Astrocyte of the hippocampus (primary cell): ENCODE measurements at places on chromosomes 1 and 21.

GRCh38 chr1:220970311-220970710, 91.1 kb downstream of the HLX start:
- no peak for DNase-seq

DNA sequence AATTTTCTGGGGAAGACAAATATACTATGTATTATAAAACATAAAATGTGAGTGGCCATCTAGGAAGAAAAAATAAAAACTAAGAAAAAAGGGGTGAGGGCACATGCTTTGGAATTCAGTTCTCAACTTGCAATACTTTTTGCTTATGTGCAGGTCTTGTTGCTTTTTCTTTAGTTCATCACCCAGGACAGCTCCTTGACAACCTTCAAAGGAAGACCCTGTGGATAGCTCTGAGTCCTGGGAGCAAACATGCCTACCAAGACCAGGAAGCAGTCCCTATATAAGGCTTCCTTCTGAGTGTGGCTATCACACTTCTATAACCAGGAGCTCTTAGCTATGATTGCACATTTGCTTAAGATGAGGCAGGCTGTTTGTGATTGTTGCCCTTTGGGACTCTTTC, 78.0 kb downstream of the WDR64 start:
- DNase-seq = no peak

GRCh38 chr1:32144033-32144432, 35.4 kb upstream of the TXLNA start:
- no peak for DNase-seq

- DNase-seq = peak; percentile 64
These were observed 73.0 kb downstream of the CD46 start for GRCh38 chr1:207824691-207825408.

DNA sequence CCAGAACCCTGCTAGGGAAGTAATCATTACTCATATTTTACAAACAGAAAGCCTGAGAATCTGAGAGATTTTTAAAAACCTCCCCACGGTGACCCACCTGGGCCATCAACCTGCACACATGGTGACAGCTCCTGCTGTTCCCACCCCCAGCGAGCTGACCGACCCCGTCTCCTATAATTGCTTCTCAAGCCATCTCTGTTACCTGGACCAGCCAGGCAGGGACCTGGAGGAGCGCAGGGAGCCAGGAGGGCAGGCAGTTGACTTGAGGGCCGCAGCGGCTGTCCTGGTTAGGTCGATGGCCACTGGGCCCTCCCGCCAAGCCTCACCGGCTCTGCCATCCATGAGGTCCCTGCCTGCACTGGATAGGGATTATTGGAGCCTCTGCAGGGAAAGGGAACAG, 7.7 kb downstream of the TFF2 start:
- no peak for DNase-seq

- DNase-seq = no peak
These were observed 3.2 kb downstream of the DIP2A start for GRCh38 chr21:46461909-46462308.

DNA sequence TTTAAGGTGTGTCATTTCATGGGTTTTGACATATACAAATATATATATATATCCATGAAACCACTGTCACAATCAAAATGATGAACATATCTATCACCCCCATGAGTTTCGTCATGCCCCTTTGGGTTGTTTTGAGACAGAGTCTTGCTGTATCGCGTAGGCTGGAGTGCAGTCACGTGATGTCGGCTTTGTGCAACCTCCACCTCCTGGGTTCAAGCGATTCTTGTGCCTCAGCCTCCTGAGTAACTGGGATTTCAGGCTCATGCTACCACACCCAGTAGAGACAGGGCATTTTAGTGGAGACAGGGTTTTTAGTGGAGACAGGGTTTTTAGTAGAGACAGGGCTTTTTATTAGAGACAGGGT, 8.0 kb downstream of the HJV start:
- DNase-seq = no peak

DNA sequence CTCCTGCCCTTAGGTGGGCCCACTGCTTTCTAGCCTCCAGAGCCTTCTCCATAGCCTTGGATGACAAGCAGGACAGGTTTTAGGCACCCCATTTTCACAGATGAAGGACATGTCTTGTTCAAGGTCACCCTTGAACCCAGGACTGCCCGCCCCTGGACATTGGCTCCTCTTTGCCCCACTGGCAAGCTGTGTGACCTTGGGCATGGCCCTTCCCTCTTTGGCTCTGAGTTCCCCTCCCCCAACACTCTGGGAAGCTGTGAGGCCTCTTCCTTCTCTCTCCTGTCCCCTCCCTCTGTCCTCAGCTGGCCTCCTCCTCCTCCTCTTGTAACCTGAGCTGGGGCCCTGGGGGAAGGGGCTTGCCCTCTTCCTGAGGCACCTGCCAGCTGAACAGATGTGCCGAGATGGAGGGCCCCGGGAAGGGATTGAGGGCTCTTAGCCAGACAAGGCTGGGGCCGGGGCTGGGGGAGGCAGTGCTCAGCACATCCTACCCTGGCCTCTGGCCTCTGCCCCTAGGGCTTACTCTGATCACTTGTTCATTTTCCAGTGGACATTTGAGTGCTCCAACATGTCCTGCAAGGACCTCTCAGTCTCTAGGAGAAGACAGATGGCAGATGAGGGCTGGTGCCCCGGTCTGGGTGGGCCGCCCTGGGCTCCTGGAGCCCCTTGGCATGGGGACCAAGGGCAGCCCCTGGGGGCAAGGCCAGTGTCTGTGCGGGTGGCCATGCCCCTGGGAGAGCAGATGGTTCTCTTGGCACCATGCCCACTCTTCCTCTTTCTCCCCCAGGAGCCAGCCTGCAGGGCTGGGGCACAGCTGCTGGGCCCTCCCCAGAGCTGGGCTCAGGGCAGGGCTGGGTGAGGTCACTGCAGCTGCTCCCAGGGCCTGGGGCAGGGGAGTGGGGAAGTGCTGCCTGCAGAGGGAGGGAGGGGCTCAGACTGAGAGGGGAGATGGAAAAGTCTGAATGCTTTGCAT, 10.7 kb downstream of the FOXO6 start:
- no peak for DNase-seq

GRCh38 chr1:213523781-213524398, 463.9 kb upstream of the PROX1 start:
- DNase-seq = no peak

GRCh38 chr1:69269491-69269890, 298.2 kb upstream of the LRRC7 start:
- no peak for DNase-seq

GRCh38 chr1:225851805-225852204, 30.4 kb downstream of the TMEM63A start:
- DNase-seq = no peak

GRCh38 chr1:201164645-201165044, 10.4 kb upstream of the TMEM9 start:
- no peak for DNase-seq
